ENCODE measurements at places on chromosomes 5 and 9.

GRCh38 chr5:134511796-134512660 is 13.4 kb upstream of the JADE2 start:
- no peak for DNase-seq

GRCh38 chr9:76581731-76582130 is 122.7 kb downstream of the GCNT1 start:
- DNase-seq: no peak

DNA sequence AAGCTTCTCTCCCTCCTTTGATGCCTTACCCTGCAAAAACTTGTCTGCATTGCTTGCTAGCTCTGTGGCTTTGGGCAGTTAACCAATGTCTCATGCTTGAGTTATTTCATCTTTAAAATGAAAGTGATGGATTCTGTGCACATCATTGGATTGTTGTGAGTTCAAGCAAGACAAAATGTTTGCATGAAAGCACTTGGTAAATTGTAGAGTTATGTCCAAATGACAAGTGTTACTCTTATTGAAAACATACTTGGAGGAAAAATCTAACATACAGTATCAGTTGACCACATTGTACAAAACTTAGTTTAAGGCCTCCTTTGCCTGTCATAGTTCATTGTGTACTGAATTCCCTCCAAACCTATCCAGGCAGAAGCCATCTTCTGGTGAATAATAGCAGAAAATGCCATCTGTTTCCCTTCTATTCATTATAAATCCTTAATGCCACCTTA is 30.0 kb downstream of the TGFBR1 start:
- DNase-seq: no peak

- no peak for DNase-seq
Measured at GRCh38 chr9:136945333-136946227, 537 bp downstream of the C8G start.

DNA sequence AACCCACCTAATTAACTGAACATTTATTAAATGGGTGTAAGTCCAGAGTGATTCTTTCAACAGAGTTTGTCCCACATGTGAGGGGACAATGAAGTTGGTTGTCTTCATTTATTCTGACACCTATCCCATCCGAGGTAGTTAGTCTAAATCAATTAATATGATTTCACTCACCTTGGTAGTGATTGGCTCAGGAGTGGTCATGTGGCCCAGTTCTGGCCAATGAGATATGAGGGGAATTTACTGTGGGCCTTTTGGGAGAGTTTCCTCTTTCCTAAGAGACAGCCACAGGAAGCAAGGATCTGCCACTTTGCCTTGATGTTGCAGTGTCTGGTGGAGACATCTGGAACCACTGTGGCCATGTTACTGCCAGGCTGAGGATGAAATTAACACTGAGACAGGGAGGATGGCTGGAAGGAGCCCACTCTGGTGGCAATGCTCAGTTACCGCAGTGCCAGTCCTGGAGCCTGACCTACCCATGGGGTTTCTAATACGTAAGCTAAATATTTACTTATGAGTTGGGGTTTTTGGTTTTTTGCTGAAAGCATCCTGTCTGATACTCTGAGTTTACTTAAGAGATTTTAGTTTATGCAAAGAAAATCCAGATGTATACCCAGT is 118.6 kb downstream of the FGF18 start:
- no peak for DNase-seq

GRCh38 chr9:81906671-81907070 is 21.6 kb upstream of the SPATA31D4 start:
- DNase-seq: no peak

- DNase-seq: peak; percentile 80
Measured at GRCh38 chr9:128702445-128702948, at the start of gene PKN3. Gene PKN3, plus strand, starts transcription at chr9:128702503. Its CDS starts 413 bp downstream, at chr9:128702916.

- no peak for DNase-seq
Measured at GRCh38 chr5:654071-654778, 38.9 kb downstream of the TPPP start.

DNA sequence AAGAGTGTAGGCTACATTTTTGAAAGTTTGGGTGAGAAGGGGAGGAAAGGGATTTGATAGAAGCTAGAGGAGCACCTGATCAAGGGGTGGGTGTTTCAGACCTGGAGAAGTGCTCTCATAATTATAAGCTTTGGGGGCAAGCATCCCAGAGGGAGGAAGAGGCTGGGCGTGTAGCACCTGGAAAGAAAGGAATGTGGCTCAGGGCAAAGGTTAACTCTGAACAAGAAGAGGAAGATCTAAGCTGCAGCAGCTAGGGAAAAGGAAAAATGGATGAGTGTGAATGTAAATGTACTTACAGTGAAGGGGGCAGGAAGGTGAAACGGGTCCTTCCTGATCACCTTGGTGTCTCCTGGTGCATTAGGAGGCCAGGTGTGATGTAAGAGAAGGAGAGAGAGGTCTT is 49.8 kb upstream of the ANKRD55 start:
- DNase-seq: no peak

DNA sequence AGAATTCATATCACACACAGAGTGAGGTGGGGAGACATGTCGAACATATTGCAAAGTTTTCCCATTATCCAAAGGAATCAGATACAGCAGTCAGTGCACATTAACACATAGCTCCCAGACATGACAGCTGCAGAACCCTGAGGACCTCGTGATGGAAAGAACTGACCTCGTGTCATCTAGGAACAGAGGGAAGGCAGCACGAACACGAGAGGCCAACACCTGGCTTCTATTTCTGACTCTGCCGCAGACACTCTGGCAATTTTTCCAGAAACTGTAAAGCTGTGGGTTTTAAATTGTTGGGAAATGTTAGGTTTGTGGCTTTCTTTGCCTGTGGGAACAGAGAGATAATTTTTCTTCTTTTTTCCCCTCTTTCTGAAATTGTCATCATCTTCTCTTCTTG is 315.0 kb upstream of the PIK3R1 start:
- DNase-seq: no peak

DNA sequence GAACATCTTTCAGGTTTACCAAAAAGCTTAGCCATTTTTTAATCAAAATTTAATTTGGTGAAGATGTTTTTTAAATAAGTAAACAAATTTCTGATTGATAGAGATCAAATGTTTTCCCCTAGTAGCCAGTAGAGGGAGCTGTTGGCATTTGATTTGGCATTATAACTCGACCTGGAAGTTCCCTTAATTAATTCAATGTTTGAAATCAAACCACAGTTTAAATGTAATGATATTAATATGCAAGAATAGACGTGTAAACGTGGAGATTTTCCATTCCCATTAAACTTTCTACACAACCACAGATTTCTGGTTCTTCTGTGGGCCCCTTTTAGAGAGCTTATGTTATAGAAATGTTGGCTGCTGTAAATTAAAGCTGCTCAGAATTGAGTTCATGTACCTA is 148.1 kb upstream of the MPDZ start:
- peak; percentile 43 for DNase-seq

DNA sequence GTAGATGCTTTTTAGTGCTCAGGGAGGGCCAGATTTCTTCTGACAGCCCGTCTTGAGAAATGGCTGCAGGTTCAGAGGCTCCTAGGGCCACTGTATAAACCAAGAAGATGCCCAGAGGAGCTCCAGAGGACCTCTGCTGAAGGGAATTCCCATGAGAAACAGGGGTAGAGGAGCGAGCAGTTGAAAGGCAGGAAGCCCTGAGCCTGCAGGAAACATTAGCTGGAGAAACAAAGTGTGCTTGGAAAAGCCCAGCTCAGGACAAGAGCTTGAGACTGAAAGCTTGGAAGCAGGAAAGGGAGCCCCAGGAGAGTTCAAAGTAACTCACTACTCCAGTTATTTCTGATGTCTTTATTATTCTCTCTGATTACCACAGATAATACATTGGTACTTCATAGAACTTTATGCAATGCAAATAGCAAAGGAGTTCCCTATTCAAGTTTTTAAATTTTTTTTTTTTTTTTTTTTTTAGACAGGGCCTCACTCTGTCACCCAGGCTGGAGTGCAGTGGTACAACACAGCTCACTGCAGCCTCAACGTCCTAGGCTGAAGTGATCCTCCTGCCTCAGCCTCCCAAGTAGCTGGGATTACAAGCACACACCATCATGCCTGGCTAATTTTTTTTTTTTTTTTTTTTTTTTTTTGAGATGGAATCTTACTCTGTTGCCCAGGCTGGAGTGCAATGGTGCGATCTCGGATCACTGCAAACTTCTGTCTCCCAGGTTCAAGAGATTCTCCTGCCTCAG is 16.5 kb downstream of the HBEGF start:
- no peak for DNase-seq

DNA sequence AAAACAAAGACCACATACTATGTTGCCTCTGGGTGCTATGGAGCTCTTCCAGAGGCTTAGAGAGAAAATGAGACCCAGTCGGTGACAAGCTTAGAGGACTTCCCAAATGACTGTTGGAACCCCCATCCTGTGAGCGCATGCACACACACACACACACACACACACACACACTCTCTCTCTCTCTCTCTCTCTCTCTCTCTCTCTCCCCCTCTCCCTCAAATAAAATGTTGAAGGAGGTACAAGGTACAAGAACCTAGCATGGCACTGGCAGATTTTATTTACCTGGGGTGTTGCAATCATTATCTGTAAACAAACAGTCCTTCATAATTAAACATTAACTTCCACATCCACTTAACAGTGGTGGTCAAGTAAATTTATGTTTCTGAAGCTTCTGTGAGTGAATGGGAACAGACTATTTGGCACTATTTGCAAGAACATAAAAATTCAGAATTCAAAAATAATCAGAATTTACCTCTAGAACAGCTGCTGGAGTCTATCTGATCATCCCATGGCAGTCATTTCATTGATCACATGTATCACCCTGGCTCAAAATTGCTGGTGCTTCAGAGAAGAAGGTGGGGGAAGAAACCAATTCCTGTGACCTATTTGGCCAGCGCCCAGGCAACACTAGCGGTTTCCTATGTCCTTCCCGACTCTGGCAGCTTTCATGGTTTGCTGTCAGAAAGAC is 24.9 kb downstream of the TRPM3 start:
- no peak for DNase-seq

DNA sequence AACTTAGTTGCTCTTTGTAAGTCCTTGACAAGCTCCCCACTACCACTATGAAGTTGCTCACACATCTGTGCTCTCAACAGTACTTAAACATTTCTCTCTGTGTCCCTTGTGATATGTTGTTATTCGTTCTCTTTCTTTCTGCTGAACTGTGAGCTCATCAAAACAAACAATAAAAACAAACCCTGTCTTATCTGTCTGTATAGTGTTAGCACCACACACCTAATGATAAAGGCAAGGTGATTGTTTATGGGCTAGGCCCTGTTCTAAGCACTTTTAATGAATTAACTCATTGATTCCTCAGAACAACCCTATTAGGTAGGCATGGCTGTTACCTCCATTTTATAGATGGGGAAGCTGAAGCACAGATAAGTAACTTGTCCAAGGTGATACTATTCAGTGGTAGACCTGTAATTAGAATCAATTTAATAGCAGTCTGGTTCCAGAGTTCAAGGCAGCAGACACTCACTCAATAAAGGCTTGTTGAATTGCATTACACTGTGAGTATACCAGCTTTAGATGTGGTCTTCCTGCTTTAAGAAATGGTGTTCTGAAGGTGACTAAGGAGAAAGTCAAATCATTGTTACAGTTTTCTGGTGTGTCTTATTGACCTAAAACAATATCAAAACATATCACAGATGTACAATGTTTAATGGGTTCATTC is 153.6 kb upstream of the ELL2 start:
- DNase-seq: no peak

DNA sequence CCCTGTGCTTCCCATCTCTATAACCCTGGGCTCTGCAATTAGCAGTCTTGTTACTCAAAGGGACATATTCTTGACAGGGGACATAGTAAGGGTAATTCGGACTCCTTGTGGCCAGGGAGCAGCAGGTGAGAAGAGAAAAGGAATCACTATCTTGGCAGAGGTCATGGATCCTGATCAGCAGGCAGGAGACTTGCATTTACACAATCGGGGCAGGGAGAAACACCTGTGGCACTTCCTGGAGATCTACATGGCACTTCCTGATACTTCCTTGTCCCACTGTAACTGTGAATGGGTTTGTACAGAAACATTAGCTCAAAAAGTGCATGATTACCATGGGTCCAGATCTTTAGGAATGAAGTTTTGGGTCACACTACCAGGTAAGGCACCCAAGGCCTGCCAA is 29.2 kb downstream of the DEPDC1B start:
- DNase-seq: no peak

GRCh38 chr5:11814373-11814772 is 89.9 kb downstream of the CTNND2 start:
- DNase-seq: no peak

GRCh38 chr9:35695943-35696401 is 6.2 kb upstream of the TPM2 start:
- DNase-seq: no peak

GRCh38 chr9:4137681-4138099 is 162.2 kb downstream of the GLIS3 start:
- DNase-seq: no peak

GRCh38 chr5:158898185-158899177 is 201.2 kb downstream of the EBF1 start:
- no peak for DNase-seq

DNA sequence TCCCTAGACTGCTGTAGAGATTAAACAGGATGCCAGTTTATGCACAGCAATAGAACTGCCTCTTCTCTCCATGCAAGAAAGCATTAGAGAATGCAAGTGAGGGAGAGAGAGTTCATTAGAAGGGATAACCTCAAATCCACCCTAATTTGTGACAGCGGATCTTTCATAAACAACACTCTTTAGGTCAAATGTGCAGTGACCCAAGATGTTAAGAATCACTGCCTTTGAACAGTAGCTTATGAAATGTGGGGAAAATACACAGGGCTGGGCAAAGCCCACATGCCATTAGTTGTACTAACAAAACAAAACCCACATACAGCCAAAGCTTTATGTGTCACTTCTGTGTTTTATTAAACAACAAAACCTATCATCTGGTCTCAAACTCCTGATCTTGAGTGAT is 36.2 kb upstream of the POU4F3 start:
- DNase-seq: no peak

DNA sequence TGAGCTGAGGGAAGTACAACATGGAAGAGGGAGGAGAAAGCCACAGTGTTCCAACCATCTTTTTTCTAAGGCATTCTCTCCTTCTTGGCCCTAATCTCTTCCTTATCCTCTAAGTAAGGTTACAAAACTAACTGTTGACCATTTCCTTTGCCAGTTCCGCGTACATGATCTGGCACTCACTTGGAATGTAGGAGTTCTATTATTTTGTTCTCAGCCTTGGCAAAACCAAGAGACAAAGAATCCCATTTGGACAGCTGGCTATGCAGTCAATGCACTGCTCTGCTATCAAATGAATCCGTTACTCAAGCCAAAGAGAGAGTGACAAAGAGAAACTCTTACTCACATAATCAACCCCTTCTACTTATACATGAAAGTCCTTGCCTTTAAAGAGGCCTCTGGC is 410.3 kb downstream of the DTWD2 start:
- DNase-seq: no peak

- no peak for DNase-seq
Measured at GRCh38 chr9:37562826-37563225, 13.4 kb downstream of the FBXO10 start.

Data from hematopoietic multipotent progenitor cell treated with erythropoietin and hydrocortisone succinate and interleukin-3 and kit ligand, for 15 days (in vitro differentiated cells).